WERI-Rb-1 (cell line): ENCODE measurements at places on chromosomes 11 and 22.

DNA sequence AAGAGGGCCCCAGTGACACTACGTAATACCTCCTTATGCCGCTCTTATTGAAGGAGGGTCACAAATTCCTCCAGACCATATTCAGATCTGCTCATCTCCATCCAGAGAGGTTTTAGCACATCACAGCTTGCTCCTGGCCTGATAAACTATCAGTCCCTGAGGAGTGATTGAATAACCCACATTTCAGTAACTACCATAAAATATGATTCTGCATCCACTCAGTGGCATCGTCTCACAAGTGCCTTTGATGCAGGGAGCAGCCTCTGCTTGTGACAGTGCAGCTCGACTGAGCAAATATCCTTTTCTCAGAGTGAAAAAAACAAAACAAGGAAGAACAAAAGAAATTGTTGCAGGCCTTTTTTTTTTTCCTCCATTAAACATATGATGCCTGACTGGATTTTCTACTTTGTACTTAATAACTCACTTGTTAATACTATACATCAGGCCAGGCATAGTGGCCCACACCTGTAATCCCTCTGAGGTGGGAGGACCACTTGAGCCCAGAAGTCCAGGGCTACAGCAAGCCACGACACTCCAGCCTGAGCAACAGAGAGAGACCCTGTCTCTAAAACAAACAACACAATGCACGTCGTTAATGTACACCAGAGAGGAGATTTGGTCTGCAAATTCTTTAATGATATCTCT, 64.5 kb downstream of the DDX10 start:
- no peak for DNase-seq

- DNase-seq, result no peak
These were observed 147.1 kb downstream of the CADM1 start for GRCh38 chr11:115357066-115357465.

DNA sequence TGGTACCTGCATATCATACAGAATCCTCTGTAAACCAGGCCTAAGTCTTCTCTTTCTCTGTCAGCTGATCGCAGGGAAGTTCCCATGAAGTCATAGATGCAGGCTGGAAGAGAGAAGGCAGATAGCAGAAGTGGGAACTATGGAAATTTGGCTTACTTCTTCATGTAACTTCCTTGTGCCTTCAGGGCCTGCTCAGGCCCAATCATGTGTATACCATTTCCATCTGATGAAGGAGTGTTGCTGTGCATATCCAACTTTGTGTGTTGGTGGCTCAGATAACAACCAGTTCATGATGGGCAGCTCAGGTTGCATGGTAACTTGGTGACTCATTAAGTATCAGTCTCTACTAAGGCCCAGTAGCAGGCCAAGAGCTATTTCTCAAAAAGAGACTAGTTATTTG, 53.1 kb upstream of the CEP295 start:
- no peak for DNase-seq

DNA sequence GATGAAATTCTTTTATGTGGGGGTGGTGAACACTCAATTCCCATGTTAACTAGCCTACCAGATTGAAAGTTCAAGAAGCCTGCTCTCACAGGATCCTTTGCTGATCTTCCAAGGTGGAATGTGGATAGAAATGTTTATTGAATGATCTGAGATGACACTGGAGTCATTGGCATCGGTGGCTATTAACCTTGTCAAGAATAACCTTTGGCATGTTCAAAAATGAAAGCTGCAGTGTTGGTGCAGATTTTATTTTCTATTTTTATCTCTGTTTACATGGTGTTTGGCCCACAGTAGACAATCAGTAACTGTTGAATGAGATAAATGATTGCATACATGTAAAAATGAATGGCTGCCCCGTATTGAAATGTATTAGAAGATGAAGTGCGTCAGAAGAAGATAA, 19.0 kb downstream of the MCAM start:
- DNase-seq, result no peak

DNA sequence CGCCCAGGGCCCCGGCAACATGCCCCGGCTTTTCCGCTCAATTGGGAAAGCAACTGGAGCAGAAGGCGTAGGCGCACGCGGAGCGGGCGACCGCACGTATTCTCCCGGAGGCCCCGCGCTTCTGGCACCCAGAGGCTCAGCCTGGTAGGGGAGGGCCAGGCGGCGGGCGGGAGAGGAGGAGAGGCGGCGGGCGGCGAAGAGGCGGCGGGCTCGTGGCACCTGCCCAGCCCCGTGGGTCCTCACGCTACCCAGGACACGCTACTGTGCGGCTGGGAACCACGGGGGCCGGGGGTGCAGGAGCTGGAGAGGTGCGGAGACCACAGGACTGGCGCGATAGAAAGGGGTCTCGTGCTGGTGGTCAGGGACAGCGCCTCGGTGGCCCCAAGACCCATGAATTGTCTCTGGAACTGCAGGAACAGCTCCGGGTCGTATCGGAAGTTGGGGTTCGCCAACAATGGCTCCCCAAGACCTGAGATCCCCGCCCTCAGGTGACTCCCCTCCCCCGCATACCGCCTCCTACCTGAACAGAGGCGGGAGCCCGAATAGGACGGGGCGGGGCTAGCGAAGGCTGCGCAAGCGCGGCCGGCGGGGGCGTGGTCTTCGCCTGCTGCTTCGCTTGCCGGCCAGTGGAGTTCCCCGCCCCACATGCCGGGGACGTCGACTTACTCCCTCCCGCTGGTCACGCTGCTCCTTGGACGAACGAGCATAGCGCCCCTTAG, at the start of gene SLC37A4:
SLC37A4 (minus strand) TSS at position 549 of the 719 bp plus-strand sequence.
- DNase-seq, result peak; percentile 99

DNA sequence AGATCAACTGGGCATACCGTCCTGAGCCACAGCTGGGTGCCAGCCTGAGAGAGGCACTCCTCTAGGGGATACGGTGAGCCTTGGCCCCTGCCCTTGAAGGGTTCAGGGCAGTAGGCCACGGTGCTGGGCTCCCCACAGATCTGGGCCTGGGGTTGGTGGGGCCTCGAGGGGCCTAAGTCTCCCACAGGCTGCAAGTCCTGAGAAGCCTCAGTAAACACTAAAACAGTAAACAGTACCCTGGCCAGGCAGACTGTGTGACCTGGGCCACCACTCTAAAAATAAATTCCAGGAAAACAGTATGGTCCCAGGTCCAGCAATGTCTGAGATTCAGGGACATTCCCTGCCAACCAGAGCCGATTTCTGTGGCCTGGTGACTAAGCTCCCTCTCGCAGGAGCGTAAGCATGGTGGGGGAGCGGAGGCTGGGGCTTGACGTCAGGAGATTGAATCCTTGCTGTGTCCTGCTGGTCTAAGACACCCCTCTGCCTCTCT, 2.3 kb upstream of the RHOD start:
- no peak for DNase-seq

DNA sequence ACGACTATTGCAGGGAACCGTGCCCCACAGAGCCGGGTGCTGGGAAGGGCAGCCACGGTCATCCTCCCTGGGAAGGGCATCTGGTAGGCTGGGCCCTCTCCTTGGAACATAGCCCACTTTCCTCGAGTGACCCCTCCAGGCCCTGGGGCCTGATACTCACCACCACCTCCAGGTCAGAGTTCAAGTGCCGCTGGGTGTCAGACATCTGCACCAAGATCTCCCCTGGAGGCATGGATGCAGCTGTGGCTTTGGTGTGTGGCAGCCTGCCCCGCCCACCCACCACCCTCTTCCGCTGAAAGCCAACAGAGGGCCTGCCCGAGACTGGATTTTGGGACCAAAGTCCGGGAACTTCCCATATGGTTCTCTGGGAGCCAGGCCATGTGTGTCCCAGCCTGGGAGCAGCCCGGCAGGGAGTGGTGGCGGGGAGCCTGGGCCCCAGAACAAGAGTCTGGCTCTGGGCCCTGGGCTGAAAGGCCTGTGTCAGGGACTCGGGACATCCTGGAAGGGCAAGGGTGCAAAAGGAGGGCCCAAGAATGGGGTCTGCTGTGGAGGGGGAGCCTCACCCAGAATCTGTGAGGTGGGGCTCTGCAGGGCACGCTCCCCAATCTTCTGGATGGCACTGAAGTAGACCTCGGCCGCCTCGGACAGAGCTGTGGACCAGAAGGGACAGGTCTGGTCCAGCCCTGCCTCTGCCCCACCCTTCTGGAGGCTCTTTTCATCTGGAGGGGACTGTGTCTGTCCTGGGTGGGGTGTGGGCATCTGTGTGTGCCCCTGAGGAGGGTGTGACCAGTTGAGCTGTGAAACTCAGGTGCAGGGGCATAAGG, 2.6 kb downstream of the BAIAP2L2 start:
- DNase-seq, result no peak

DNA sequence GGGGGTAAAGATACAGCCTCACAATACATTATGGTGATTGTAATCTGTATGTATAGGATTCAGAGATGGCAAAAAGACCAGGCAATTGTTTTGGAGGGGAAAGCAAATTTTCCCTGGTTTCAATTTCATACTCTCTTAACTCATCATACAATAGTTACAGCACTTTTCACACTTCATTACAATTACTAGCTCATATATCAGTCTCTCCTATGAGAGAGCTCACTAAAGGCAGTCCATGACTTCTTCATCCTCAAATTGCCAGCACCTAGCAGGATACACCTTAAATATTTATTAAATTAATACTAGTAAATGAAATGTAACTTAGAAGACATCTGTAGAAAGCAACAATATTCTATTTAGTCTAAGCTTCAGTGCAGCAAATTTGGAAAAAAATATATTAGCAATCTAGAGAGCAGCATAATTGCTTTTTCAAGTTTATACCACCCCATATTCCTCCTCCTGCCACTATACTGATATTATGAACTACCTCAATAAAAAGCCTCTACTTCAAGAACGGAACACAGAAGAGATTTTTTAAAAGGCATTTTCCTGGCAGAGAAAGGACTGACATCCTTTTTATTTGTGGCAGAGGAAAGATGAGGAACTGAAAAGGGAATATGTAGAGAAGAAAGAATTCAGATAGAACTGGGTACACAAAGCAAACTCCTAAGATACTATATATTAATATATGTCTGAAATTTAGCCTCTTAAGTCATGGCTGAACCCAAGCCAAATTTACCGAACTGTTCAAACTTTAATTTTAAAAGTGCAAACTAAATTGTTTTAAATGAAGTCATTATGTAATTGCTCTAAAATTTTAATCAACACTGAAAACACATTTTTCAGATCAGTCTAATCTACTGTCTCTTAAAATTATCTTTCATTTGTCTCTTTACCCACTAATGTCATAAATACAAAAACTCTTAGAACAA, 27.7 kb downstream of the PICALM start:
- no peak for DNase-seq

DNA sequence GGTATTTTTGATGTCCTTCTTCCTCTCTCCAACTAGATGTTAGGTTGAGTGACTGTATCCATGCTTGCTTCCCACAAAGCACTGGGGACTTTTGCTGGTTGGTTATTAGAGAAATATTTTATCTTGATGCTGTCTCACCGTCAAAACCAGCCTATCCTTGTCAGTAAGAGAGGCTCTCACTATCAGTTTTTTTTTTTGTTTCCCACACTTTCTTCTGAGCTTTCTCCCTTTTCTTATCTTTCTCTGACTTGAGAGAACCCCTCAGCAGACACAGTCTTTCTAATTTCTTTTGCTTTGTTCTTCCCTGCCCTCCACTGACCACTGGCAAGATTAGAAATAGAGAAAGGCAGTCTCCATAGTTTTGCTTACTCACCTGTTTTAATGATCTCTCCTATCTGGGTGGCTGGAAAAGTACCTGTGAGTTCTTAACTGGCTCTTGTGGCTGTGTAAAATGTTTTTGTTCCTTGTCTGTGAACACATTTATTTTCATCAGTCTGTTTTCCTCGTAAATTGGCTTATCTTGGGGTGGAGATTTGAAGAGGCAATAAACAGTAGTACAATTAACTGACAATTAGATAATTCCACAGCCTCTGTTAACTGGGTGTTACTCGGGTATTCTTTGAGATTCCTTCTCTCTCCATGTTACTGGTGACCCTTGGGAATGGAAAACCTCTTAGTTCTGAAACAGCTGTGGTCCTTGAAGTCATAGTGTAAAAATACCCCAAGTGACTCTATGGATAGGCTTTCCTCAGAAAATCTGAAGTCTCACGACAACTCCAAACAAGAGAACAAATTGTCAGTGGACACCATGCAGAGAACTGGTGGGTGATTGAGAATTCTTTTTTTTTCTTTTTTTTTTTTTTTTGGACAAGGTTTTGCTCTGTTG, at the start of gene NXPE1:
NXPE1 (minus strand) TSS at position 457 of the 886 bp plus-strand sequence. CDS start 8,680 bp downstream, outside the sequence.
- DNase-seq, result no peak

DNA sequence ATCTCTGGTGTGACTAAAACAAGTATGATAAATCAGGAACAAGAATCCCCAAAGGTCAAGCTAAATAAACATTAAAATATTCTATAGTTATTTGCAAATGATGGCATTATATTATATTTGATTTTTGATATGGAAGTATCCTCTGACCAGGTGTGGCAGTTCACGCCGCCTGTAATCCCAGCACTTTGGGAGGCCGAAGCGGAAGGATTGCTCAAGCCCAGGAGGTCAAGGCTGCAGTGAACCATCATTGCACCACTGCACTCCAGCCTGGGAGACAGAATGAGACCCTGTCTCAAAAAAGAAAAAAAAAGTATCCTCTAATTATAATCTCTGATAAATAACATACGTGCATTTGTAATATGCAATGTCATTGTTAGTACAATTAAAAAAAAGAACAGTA, 6.6 kb upstream of the POU2AF3 start:
- DNase-seq, result no peak

DNA sequence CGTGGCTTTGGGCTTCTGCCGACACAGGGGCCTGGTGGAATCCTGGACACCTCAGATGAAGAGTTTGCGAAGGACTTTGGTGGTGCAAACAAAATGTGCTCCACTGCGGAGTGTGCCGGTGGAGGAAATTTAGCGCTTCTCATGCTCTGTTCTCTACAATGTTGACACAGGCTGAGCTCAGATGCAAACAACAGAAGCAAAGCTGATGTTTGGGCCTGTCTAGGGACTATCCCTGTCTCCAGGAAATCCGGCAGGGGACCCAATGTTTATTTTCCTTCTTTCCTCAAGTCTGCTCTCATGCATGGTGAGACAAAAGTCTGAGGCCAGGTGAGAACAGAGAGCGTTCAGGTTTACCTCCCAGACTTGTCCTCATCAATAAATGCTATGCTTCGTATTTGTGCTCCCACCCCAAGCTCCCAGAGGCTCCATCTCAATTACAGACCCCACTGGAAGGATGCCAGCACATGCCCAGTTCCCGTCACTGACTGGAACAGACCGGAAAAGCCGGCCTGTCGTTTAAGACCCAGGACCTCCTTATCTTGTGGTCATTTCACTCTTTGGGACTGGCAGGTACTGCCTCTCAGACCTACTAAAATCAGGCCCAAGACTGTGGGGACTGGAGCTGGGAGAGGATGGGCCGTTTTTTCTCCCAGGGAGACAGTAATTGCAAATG, 105.7 kb upstream of the B3GAT1 start:
- no peak for DNase-seq

DNA sequence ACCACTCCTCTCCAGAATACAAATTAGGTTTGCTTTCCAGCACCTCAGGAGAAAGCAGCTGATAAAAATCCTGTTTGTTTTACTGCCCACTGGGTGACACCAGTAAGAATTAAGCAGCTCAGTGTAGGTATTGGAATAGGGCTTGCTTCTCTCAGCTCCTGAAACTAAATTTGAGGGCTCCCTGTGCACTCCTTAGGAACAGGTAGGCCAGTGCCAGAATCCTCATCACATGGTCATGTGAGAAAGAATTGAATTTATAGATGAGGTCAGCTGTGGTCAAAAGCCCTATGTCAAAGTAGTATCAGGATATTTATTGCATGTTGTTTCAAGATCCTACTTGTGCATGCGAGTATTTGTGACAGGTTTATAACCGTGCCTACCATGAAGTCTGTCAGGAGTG, 1.0 kb downstream of the PRSS23 start:
- DNase-seq, result no peak

GRCh38 chr11:10990160-10990559, 132.3 kb upstream of the ZBED5 start:
- no peak for DNase-seq

- peak; percentile 55 for DNase-seq
These were observed 141.1 kb downstream of the RCN1 start for GRCh38 chr11:32231909-32232493.

- DNase-seq, result no peak
These were observed 72.3 kb downstream of the ARFGAP2 start for GRCh38 chr11:47104261-47104950.
